HT1080 (cell line): ENCODE measurements at places on chromosomes 5 and 9. TPM values are rescaled to one million over a fixed set of nuclear protein-coding genes. Genes with fewer than 3 reads are reported as not detected.
A peak's percentile ranks its signal among the peaks of the same experiment; 100 is the strongest.

- DNase-seq, result no peak
Observed at GRCh38 chr9:129027224-129027684, 877 bp downstream of the SH3GLB2 start.

The GPX8 gene
- 48.3 and 48.7 TPM in 2 replicates for total RNA-seq

The GABBR2 gene
- total RNA-seq, result 1.9 and 3.7 TPM in 2 replicates

The SLC34A3 gene
- total RNA-seq, result not detected in 2 replicates

- no peak for DNase-seq
Observed at GRCh38 chr5:98433673-98434072, 339.8 kb upstream of the RGMB start.

DNA sequence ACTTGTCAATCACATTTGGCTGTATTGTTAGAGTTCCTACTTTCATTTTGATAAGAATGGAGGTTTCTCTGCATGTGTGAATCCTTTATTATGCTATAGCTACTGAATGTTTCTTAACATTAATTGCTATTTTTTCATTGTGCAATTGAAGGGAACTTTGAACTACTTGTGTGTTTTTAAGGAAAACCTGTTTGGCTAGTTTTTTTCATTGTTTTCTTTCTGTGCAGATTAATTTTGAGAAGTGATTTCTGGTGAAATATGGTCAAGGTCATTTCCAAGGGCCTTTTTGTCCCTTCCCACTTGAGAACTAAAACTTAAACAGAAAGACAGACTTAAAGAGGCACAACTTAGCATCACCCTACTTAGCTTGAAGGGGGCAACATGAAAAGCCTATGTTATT is 1309.2 kb upstream of the WWC1 start:
- DNase-seq, result no peak

GRCh38 chr5:112604732-112605630 is 132.7 kb upstream of the APC start:
- no peak for DNase-seq

- no peak for DNase-seq
Observed at GRCh38 chr5:76406673-76407072, 3.6 kb downstream of the IQGAP2 start.

The GABRG2 gene
- total RNA-seq, result 0.60 and 0.90 TPM in 2 replicates

- DNase-seq, result no peak
Observed at GRCh38 chr9:21988056-21988990, 5.9 kb downstream of the CDKN2A start.

DNA sequence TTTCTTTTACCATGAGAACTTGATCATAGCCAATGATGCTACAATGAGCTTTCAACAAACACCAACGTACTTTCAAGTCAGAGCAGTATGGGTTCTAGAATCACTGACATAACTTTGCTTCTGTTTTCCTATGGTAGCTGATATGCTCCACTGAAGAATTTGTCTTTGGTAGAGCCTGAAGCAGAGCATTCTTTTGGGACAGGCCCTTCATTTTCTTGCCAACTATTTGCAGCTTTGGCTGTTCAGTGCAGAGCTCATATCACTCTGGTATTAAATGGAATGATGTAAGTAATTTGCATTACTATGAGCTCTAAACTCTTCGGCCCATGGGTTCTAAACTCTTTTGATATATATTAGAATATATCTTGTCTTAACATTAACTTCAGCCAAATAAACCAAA is 51.8 kb upstream of the APC start:
- DNase-seq, result no peak

DNA sequence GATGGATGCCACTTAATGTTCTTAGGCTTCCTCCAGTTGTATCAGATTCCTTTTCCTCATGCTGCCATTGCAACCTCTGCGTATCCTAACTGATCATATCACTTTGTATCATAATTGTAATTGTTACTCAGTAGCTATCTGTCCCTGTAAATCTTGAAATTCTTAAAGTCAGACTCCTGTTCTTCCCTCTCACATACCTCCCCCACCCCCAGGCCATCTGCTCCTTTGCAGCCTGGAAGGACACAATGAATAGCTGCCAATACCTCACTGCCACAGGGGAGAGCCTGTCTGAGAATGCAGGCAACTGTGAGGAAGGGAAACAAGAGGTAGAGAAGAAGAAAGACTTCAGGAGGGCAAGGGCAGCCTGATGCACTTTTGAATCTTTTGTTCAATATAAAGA is 228.5 kb downstream of the ENC1 start:
- DNase-seq, result no peak

DNA sequence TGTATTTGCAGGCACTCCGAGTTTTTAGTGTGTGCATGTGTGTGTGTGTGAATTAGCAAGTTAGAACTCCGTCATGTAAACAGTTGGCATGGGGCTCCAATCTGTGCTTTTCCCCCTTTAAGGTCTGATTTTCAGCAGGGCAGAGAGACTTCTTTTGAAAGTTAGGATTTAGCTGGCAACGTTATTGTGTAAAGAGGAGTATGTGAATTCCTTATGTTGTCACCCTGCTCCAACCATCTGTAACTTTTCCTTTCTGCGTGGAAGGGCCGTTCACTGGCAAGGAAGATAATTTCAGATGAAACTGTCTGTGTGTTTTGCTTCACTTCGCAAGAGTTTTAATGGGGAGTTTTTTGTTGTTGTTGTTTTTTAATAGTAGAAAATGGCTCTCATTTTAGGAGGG is 332 bp downstream of the SGCD start:
- DNase-seq, result no peak

DNA sequence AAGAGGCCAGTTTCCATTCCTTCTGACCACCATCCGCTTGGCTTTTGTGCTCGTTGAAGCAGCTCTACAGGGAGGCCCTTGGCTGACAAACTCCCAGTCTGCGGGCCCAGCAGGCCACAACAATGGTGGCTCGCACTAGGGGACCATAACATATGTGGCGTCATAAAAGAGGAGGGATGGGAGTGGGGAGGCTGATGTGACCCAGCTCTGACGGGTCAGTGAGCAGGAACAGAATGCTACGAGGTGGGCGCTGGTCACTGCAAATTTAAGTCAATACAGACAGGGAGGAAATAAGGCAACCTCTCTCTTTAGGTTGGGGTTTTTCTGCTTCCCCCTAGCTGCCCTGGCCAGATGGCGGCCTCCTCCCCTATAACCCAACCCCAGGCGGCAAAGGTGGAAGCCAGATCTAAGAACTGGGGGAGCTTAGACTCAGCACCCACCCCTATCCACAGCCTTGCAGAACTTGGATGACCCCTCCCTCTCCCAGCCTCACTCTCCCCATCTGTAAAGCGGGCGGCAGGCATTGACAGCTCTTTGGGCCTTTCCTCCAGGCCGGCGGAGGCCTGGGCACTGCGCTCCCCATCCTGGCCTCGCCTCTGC is 778 bp downstream of the FRRS1L start:
- no peak for DNase-seq

- DNase-seq, result no peak
Observed at GRCh38 chr5:95102687-95103086, 182.2 kb downstream of the MCTP1 start.

The IL3 gene
- not detected in 2 replicates for total RNA-seq

DNA sequence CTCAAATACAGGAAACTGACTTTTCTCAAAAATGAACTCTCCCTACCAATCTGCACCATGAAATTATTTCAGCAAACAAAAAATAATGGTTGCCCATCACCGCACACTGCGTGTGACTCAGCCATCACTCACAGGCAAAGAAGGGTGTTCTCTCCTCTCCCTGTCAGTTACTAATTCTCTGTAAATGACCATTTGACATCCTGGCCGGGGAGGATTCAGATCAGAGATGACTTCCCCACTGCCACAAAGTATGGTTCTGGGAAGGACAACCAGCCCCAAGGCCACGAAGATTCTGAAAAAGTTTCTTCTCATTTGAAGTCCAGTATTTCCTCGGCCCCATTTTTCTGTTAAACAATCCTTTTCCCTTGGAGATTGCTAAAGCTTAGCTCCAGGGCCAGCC is 199.4 kb downstream of the AUH start:
- DNase-seq, result peak; percentile 88

DNA sequence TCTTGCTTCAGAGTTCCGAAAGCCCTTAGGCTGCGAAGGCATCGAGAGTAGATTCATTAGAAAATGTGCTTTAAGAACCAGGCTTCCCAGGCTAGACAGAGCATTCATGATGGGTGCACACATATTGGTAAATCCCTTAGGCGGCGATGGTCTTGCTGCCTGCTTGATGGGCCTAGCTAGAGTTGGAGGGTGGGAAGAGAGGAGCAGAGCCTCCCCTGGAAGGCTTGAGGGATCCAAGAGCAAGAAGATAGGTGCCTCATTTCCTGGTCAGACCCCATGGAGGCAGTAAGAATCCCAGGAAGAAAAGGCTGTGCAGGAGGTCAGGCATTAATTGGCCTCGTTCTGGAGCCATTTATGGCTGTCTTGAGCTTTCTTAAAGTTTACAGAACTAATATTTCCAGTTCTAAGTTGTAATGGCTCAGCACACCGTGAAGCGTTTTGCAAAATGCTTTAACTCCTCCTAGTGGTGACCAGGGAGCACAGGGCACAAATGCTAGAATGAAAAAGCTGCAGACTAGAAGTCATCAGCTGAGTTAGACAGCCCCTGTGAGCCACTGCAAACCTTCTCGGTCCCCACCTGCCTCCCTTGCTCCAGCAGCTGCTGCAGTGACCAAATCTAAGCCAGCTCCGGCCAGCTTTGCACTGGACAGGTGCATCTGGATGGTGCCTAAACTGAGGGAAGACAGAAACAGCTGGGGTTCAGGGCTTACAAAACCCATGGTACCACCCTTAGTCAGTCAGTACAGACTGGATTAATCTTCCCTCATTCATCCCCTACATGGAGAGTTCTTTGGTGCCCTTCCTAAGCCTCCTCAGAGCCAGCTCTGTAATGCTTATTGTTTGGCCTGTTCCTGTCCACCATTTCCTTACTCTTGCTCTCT is 14.7 kb downstream of the SLC45A2 start:
- peak; percentile 48 for DNase-seq

DNA sequence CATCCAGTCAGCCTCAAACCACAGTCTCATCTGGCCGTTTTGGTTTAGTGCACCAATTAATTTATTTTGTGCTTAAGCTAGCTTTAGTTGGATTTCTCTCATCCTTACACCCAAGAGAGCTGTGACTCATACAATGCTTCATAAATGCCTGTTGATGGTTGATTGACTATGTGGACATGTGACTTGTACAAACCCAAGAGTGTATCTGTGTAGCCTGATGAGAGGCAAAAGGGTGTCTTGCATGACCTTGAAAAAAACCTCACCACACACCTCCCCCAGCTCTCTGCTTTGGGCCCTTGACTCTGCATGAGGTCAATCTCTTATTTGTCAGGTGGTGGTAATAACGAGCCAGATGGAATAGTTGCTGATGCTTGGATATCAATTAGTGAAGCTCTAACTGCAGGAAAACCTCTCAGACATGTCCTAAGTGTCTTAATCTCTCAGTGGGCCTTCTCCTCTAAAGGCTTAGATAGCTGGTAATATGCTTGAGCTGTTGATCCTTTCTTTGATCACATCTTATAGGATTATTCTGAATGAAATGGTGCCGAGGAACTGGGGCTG is 10.6 kb upstream of the GLRA1 start:
- DNase-seq, result no peak

GRCh38 chr5:443239-444151 is 519 bp downstream of the EXOC3 start:
- DNase-seq, result no peak

GRCh38 chr9:121183666-121184423 is 17.8 kb downstream of the RAB14 start:
- no peak for DNase-seq

DNA sequence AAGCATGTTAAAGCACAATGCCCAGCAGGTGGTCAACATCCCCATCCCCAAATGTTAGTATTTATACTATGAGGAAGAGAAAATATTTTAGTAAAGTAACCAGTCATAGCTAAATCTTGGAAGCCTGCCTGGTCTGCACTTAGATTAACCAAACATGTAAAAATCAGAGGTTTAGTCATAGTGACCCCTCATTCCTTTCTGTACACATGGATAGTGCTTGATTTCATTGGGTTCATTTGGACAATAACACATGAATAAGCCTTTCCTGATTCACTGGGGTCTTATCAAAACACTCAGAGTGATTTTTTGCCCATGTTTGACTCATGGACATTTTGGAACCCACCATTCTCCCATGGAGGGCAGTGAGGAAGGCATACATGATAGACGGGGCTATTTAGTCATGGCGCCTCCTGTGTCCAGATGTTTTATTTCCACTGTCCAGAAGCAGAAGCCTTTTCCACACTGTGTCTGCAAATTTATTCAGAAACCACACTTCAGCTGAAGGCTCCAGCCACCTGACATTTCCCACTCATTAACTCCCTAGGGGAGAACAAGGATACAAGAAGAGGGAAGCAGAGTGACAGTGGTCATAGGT is 32.5 kb downstream of the OR1J1 start:
- peak; percentile 7 for DNase-seq

The PPIP5K2 gene
- 35.8 and 40.7 TPM in 2 replicates for total RNA-seq

- DNase-seq, result no peak
Observed at GRCh38 chr9:108436448-108436847, 419.3 kb downstream of the ACTL7B start.

DNA sequence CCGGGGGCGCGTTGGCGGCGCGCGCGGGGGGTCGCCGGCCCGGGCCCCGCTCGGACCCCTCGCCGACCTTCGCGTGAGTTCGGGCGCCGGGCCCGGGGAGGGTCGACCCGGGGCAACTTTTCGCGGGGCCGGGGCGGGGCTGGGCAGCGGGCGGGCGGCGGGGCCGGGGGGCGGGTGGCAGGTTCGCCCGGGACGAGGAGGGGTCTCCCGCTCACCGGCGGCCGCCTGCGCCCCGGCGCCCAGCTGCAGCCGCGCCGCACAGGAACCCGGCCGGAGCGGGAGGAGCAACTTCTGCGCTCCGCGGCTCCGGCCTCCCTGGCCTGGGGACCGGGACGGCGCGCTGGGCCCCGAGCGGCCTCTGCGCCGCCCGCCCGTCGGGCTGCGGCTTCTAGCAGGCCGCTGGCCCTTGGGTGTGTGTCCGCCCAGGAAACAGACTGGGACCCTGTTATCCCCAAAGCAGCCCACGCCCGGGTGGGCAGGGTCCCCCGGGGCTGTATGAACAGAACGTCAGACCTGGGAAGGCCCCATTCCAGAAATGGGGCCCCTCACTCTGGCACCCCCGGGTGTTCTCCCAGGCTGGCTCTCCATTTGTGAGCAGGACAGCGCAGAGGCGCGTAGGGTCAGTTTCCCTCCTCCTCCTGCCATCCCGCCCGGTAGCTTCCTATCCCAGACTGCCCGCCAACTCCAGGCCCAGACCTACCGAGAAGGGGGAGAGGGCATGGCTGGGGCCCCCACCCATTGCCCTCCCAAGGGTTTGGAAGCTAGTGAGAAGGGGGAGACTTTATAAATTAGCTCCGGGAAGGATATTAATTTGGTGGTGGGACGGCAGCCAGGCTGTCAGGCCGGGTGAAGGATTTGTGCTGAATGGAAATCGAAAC is 708 bp downstream of the RXRA start:
- DNase-seq, result peak; percentile 28

DNA sequence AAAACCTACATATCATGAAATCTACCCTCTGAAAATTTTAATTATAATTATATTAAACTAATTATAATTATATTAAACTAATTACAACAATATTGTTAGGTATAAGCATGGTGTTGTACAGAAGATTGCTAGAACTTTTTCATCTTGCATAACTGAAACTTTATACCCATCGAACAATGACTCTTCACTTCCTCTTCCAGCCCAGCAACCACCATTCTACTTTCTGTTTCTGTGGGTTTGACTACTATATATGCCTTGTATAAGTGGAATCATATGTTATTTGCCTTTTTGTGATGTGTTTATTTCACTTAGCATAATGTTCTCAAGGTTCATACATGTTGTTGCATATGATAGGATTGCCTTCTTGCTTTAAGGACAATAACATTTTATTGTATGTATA is 274.2 kb upstream of the CCNH start:
- peak; percentile 3 for DNase-seq

The GFRA3 gene
- total RNA-seq, result not detected in 2 replicates

The FAXDC2 gene
- total RNA-seq, result 0.90 and 1.4 TPM in 2 replicates
